ENCODE measurements at places on chromosomes 11 and 22.

DNA sequence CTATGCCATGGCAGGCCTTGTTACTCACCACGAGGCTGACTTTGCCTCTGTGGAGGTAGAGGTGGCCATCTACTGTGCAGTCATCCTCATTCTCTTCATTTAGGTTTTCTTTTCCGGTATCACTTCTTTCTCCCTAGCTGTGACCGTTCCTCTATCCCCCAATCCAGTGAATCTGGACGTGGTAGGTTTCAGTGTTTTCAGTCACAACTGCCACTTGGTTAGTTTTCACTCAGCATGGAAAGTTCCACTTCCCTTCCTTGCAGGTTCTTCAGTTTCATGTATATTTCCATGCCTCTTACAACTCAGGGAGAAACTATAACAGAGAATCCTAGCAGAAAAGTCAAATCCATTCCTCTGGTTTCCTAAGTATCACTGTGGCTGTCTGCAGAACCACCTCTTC is 1.9 kb downstream of the HPS4 start:
- no peaks in the 10 kb centered on the region for H3K36me3 ChIP-seq

- H3K4me1 ChIP-seq: no peaks in the 10 kb centered on the region
- no peaks in the 10 kb centered on the region for H3K36me3 ChIP-seq
- no peak for DNase-seq
Observed at GRCh38 chr11:6402061-6402470, 11.8 kb downstream of the SMPD1 start.

DNA sequence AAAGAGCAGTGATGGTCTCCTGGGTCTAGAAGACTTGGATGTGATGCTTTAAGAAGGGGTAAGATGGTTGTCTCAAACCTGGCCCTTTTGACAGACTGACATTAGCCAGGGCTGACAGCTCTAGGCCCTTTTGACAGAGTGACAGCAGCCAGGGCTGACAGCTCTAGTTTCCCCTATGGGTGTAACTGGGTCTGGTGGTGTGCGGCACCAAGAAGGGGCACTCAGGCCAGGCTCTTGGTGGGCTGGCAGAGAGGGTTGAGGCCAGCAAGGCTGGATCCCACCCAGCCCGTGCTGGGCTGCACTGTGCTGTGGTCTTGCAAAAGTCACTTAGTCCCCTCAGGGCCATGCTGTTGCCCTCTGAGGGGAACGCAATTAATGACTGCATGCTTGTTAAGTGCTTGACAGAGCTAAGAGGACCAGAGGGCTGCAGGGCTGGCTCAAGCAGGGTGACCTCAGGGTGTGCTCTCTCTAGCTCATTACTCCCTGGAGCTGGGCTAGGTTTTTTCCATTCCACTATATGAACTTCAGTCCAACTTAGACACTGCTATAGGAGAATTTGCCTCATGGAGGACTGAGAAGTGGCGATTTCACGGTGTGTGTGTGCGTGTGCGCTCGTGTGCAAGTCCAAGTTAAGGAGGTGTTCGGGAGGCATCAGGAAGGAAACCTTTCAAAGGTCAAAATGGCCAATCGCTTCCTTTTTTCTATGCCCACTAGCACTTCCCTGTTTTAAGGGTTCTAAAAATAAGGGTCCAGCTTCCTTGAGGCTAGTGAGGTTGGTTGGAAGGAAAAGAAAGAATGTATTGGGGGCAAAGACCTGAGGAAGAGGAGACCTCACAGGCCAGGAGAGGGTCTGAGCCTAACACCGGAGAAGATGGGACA is 4.4 kb downstream of the UBASH3B start:
- no peaks in the 10 kb centered on the region for H3K27me3 ChIP-seq
- H3K4me1 ChIP-seq: peaks cover 74% of the 10 kb centered on the region
- no peak overlapping the region for H3K4me3 ChIP-seq
- no peak for DNase-seq

DNA sequence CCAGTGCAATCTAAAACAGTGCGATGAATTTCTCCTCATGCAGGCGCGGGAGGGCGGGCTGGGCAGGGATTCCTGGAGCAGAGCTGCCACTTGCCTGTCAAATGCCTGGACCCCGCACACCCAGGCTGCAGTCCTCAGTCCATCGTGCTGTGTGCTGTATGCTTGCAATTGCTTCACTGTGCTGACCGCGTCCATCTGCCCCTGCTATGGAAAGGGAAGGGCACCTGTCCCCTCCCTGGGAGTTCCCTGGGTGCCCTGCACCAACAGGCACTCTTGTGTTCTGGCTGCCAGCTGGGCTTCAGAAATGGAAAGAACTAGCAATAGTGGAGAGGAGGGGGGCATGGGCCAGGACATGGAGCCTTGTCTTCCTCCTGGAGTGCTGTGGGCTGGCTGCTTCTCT is 185.4 kb upstream of the B3GAT1 start:
- no peaks in the 10 kb centered on the region for H3K4me1 ChIP-seq
- no peak overlapping the region for H3K27ac ChIP-seq
- H3K27me3 ChIP-seq: peaks cover 12% of the 10 kb centered on the region
- peak; percentile 11 for DNase-seq
- H3K36me3 ChIP-seq: no peaks in the 10 kb centered on the region
- H3K4me3 ChIP-seq: no peak overlapping the region

GRCh38 chr22:46490538-46490937 is 46.9 kb downstream of the CELSR1 start:
- no peaks in the 10 kb centered on the region for H3K4me1 ChIP-seq
- no peak for DNase-seq
- H3K27me3 ChIP-seq: no peaks in the 10 kb centered on the region
- H3K36me3 ChIP-seq: no peaks in the 10 kb centered on the region
- no peak overlapping the region for H3K4me3 ChIP-seq
- H3K27ac ChIP-seq: no peak overlapping the region

- no peaks in the 10 kb centered on the region for H3K27me3 ChIP-seq
- no peak overlapping the region for H3K4me3 ChIP-seq
- DNase-seq: peak; percentile 79
- H3K4me1 ChIP-seq: peaks cover 52% of the 10 kb centered on the region
- peaks cover 4% of the 10 kb centered on the region for H3K36me3 ChIP-seq
Observed at GRCh38 chr22:36465232-36466021, 16.0 kb downstream of the TXN2 start.

DNA sequence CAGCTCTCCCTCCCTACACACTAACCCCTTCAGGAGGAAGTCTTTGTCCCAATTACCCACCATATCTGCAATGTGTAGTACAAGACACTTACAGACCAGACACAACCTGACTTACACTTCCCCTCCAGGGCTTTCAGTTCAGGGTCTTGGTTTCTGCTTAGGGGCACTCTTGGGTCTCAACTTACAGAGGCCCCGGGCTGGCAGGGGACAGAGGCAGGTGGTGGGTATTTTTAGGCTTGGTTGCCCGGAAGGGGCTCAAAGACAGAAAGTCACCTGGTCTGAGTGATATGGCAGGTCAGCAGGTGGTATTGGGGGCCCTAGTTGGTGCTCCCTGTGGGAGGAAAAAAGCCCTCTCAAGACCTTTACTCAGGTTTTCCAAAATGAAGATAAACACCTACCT is 3.4 kb upstream of the TMEM184B start:
- no peaks in the 10 kb centered on the region for H3K36me3 ChIP-seq
- no peak overlapping the region for H3K4me3 ChIP-seq
- H3K27ac ChIP-seq: no peak overlapping the region
- DNase-seq: no peak
- H3K4me1 ChIP-seq: peaks cover 19% of the 10 kb centered on the region

GRCh38 chr11:32023370-32024305 is 67.2 kb upstream of the RCN1 start:
- DNase-seq: no peak
- H3K4me1 ChIP-seq: no peaks in the 10 kb centered on the region
- H3K27me3 ChIP-seq: no peaks in the 10 kb centered on the region
- H3K36me3 ChIP-seq: no peaks in the 10 kb centered on the region
- no peak overlapping the region for H3K27ac ChIP-seq

DNA sequence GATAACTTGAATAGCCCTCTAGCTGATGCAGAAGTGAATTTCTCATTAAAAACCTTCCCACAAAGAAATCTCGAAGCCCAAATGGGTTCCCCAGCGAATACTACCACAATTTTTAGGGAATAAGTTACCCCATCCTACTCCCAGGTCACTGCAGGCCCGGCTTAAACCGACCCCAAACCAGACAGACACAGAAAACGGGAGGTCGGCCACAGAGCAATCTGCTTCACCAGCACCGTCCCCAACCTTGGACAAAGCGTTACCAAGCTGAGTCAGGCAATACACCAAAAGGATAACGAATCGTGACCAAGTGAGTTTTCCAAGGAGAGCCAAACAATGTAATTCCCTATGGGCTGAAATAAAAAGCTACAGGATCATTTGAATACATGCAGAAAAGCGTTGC is 575 bp upstream of the MOV10L1 start:
- no peaks in the 10 kb centered on the region for H3K36me3 ChIP-seq
- H3K4me1 ChIP-seq: peaks cover 8% of the 10 kb centered on the region
- H3K27ac ChIP-seq: no peak overlapping the region
- H3K27me3 ChIP-seq: no peaks in the 10 kb centered on the region

GRCh38 chr22:27270818-27271510 is 530.6 kb downstream of the MN1 start:
- no peak for DNase-seq
- H3K27me3 ChIP-seq: peaks cover 38% of the 10 kb centered on the region
- no peak overlapping the region for H3K4me3 ChIP-seq
- H3K36me3 ChIP-seq: no peaks in the 10 kb centered on the region
- no peaks in the 10 kb centered on the region for H3K4me1 ChIP-seq
- no peak overlapping the region for H3K27ac ChIP-seq

DNA sequence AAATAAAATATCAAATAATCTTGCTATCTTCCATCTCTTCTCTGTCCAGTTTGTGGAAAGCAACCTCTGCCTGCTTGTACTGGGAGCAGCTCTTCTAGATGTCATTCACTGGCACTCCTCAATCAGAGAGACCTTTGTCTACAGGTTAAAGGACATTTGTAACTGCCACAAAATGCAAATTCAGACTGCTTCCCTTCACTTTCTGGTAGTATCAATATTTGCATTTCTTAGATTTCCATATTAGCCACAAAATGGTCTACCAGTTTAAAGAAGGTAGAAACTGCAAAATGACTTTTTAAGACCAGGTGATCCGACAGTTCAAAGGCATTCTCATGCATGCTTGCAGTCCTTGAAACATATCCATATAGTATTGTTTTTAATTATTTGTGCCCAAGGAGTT is 51.7 kb upstream of the RCN1 start:
- H3K4me1 ChIP-seq: no peaks in the 10 kb centered on the region
- H3K27ac ChIP-seq: no peak overlapping the region
- no peak overlapping the region for H3K4me3 ChIP-seq
- H3K36me3 ChIP-seq: no peaks in the 10 kb centered on the region
- DNase-seq: no peak

DNA sequence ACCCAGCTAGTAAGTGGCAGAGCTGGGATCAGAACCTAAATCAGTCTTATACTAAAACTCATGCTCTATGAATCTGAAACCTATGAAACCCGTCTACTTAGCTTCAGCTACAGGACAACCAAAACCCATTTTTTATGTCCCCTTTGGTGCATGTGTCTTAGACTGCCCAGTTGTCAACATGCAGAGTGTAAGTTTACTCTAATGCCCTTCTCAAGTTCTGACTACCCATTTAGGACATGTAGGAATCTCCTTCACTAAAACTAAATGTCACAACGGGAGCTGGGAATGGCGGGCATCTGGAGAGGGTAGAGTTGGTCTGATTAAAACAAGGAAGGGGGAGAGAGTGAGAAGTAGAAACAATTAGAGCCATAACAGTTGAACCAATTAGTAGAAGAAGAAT is 167.9 kb upstream of the UBASH3B start:
- DNase-seq: no peak
- H3K4me1 ChIP-seq: no peaks in the 10 kb centered on the region
- no peaks in the 10 kb centered on the region for H3K36me3 ChIP-seq

DNA sequence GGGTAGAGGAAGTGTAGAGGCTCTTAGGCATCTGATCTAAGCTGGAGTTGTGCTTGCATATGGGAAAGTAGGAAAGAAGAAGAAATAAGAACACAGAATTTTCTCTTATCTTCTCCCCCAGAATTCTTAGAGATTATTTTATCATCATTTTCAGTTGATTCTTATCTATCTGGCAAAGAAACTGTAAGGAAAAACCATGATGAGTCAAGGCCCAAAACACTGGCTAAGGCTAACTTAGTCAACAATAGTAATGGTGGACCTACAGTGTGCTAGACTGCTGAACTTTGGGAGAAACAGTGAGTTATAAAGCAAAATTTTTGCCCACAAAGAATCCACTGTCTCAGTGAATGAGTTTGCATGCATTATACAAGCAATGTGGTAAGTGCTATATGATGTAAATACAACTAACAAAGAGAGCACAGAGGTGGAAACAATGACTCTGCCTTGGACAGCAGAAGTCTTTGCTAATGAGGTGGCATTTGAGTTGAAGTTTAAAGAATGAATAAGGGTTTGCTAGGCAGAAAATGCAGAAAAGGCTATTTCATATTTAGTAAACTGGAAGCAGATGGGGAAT is 344.5 kb upstream of the PLET1 start:
- H3K27ac ChIP-seq: no peak overlapping the region
- peaks cover 3% of the 10 kb centered on the region for H3K4me1 ChIP-seq
- no peaks in the 10 kb centered on the region for H3K27me3 ChIP-seq
- no peak for DNase-seq

- H3K4me1 ChIP-seq: peaks cover 19% of the 10 kb centered on the region
- no peak for DNase-seq
Observed at GRCh38 chr11:47222696-47223095, 7.9 kb downstream of the DDB2 start.

GRCh38 chr22:18968011-18968749 is 32.1 kb upstream of the PRODH start:
- H3K4me3 ChIP-seq: no peak overlapping the region
- H3K4me1 ChIP-seq: no peaks in the 10 kb centered on the region
- no peaks in the 10 kb centered on the region for H3K36me3 ChIP-seq
- DNase-seq: peak; percentile 80
- H3K27me3 ChIP-seq: peaks cover 10% of the 10 kb centered on the region

- peaks cover 78% of the 10 kb centered on the region for H3K27me3 ChIP-seq
- peak within 1 kb of the TSS; percentile 42 for H3K4me3 ChIP-seq
- peak; percentile 75 for DNase-seq
- H3K4me1 ChIP-seq: no peaks in the 10 kb centered on the region
Observed at GRCh38 chr11:8168485-8169257, at the start of gene RIC3. RIC3 (minus strand) TSS chr11:8169025; CDS start chr11:8168989, 36 bp downstream.

DNA sequence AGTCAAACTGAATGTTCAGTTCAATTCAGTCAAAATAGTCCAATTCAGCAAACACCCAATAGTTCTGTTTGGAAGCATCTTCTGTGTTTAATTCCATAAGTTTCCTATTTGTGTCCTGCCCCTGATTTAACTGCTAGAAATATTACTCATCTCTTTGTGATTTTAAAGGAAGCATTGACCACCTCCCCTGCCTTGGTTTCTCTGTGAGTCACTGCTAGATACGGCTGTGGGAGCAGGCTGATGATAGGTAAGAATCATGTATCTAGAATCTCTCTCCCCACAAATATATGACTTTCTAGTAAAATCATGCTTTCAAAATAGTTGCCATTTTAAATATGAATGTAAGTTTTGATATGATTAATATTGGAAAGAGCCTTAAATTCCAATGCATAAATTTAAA is 888.5 kb downstream of the NTM start:
- no peaks in the 10 kb centered on the region for H3K27me3 ChIP-seq
- H3K4me1 ChIP-seq: no peaks in the 10 kb centered on the region

GRCh38 chr11:29293825-29294224 is 723.0 kb downstream of the KCNA4 start:
- H3K36me3 ChIP-seq: no peaks in the 10 kb centered on the region
- DNase-seq: no peak
- no peak overlapping the region for H3K27ac ChIP-seq
- no peaks in the 10 kb centered on the region for H3K4me1 ChIP-seq
- no peak overlapping the region for H3K4me3 ChIP-seq
- H3K27me3 ChIP-seq: no peaks in the 10 kb centered on the region
